ENCODE measurements at places on chromosomes 5 and 9.

GRCh38 chr9:33250458-33250995, 10.6 kb downstream of the SPINK4 start:
- DNase-seq: no peak

GRCh38 chr5:173573126-173573960, 43.1 kb downstream of the BOD1 start:
- DNase-seq: peak; percentile 19

GRCh38 chr9:32992595-32993238, 8.7 kb downstream of the APTX start:
- DNase-seq: no peak

- no peak for DNase-seq
Measured at GRCh38 chr5:33793276-33793675, 98.5 kb downstream of the ADAMTS12 start.

DNA sequence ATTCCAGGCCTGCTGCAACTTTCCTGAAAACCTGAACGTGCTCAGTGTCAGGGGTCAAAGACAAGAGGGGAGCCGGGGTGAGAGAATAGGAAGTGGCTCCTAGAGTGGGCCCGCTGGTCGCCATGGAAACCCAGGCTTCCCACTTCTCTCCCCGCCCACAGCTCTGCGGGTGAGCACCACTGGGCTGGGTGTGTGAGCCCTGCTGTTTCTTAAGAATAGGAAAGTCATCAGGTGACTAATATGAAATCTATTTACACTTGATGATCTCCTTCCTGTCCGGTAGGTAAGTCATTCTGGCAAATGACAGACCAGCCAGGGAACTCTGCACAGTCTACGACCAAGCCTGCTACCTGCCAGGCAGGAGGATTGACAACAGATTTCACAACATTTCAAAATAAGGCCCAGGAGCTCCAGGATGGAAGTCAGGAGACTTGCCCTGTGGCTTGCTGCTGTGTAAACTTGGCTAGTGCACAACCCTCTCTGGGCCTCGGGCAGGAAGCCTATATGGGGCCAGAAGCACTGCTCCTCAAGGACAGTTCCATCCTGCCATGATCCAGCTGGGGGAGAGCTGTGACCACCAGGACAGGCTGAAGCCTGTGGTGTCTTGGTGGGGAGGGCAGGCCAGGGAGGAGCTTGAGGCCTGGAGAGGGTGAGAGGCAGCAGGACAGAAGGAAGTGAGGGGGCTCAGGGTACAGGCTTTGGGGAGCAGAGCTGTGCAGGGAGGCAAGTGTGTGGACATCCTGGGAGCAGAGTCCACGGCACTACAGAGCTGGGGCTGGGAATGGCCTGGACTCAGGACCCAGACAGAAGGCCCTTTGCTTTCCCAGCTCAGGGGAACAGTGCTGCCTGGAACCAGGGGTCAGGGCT, 60.6 kb downstream of the SHB start:
- no peak for DNase-seq

GRCh38 chr5:6465831-6466790, 17.5 kb downstream of the UBE2QL1 start:
- DNase-seq: no peak

GRCh38 chr5:96258692-96259091, 174.4 kb downstream of the PCSK1 start:
- no peak for DNase-seq

DNA sequence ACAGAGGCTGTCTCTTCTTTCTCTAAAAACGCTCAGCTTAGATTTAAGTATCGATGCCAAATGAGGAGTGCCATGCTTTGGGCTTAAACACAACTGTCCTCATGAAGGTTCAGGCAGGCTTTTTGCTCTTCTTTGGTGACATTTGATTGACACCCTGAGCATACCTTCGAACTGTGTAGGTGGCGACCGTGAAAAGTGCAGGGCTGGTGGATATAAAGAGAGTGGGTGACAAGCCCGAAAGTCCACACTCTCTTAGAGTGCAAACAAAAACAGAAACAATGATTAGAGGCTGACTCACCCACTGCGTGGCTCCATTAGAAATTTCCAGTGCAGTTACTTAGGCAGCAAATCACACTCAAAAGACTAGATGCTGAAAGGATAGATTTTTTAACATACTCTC, 141.7 kb downstream of the SYK start:
- no peak for DNase-seq

DNA sequence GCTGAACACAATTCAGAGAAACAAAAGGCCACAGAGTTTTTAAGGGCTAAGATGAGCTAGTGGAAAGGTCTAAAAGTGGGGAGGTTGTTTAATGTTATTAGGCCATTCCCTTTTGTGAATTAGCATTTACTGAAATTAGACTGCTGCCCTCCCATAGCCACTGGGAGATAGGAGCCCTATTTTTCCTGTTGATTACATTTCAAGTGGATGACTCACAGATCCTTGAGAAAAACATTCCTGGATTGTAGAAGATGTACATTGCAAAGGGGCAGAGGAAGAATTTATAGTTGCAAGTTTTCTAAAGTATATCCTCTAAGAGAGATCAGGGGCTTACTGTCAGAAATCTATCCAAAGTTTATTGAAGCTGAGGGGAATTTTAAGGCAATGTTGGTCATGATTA, 367.1 kb upstream of the IZUMO3 start:
- DNase-seq: no peak

GRCh38 chr5:76607353-76607871, 15.8 kb downstream of the F2RL2 start:
- no peak for DNase-seq

DNA sequence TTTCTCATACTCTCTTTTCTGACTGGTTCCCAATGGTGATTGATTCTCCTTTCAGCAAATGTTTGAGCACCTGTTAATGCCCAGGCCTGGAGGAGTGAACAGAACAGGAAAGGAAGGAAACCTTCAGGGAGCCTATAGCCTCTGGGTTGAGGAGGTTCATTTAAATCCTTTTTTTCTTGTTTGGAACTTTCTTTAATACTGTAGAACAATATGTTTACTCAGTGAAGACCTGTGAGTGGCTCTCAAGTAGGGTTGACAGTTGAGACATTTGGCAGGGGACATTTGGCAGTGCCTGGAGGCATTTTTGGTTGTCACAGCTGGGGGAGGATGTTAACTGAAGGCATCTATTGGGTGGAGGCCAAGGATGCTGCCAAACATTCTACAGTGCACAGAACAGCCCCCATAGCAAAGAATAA, 6.1 kb upstream of the FAM120AOS start:
- DNase-seq: no peak

- no peak for DNase-seq
Measured at GRCh38 chr5:124772457-124773200, 26.2 kb upstream of the ZNF608 start.

DNA sequence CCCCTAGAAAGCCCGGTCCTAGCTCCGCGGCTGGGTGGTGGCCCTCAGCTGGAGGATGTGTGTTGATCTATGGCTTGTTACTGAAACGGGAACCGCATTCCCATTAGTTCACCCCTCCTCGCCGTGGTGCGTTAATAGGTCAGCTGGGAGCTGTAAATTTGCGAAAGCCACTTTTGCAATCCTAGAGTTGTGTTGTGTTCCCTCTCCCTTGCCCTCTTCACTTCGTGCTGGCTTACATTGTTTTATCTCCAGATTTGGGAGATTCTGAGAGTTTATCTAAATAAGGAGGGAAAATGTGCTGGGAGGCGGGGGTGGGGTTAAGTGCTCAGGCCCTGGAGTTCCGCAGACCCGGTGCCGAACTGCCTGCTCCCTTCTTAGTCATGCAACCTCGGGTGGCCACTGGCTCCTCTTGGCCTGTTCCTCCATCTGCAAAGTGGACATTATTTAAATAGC, 62.8 kb downstream of the HMCN2 start:
- DNase-seq: no peak

DNA sequence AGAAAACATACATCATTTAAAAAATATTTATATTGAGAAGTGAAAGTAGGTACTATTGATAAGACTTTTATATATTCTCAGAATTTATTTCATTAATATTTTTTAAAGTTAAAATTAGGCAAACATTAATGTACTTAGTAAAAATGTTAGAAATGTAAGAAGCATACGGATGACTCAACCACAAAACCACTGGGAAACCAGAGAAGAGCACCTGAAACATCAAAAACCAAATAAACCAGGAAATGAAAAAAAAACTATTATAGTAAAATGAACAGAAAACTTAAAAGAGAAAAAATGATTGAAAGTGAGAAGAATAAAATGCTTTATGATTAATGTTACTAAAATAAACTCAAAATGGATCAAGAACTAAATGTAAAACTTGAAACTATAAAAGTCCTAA, 233.2 kb upstream of the DAB2 start:
- DNase-seq: no peak

DNA sequence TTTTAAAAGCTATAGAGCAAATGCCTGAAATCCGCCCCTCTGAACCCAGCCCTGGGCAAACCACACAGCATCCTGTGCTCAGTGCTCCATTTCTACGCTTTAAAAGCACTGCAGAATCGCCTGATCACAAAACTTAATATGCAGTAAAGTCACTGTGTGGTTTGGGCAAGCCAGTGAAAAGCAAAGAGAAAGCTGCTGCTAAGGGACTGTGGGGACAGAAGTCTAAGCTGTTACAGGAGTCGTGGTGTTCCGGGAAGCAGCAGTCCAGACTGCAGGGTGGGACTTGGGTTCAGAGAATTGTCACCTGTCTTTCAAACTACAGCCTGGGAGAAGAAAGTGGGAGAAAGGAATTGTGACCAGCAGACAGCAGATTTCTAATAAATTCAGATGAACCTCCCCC, 8.2 kb downstream of the RAPGEF1 start:
- DNase-seq: no peak

- DNase-seq: no peak
Measured at GRCh38 chr5:110880413-110880812, 141.6 kb downstream of the SLC25A46 start.

DNA sequence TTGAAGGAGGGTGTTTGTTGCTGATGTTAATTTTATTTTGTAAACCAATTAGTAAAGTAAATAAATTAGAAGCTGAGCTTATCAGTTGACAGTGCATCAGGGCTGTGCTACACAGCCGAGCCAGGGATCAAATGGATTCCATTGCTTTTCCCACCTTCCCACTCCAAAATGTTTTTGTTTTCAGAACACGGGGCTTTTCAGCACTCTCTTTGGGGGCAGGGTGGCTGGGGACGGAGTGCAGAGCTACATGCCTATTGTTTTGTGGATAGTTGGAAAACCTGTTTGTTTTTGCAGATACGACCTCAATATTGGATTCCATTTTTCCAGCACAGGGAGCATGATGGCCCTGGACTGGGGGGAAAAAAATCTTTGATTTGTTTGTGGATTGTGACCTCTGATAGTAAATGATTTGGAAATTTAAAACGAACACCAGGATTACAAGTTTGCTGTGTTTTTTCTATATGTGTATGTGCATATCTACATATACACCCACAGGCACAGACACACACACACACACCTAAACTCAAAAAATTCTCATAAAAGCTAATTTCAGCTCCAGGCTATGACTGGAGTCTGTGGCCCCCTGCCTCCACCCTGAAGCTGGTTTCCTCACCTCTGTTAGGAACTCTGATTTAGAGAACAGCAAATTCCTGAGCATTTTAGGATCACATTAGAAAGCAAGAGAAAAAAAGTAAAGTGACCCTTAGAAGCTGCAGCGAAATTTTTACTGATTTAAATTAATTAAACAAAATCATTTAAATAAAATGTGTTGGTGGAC, 371.7 kb upstream of the IRX2 start:
- peak; percentile 12 for DNase-seq

GRCh38 chr9:87336407-87336806, 161.3 kb upstream of the DAPK1 start:
- DNase-seq: no peak

DNA sequence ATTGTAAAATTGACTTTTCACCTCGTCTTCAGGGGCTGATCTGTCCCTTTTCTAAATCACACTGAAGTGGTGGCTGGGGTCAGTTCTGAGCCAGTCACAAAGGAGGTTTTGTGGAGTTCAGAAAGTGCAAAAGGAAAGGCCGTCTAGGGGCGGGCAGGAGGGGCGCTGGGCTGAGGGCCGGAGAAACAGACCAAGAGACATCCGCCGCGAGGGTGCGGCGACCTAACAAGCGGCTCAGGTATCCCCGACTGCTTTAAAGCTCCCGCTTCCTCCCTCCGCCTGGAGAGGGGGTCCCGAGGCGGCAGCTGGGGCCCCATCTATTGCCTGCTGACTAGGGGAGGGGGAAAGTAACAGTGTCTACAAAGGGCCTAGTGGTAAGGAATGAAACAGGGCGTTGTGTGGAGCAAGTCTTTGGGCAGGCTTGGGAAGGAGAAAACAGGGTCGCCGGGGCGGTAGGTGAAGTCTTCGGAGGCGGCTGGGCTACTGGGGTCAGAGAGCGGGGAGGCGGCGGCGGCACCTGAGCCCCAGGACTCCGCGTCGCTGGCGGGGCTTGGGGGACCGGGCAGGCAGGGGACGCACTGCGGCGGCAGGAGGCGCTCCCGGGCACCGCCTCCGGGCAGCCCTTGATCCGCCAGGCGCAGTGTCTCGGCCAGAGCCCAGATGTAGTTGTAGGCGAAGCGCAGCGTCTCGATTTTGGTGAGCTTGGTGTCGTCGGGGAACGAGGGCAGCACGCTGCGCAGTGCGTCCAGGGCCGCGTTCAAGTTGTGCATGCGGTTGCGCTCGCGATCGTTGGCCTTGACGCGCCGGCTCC, 950 bp downstream of the NEUROG1 start:
- DNase-seq: no peak

DNA sequence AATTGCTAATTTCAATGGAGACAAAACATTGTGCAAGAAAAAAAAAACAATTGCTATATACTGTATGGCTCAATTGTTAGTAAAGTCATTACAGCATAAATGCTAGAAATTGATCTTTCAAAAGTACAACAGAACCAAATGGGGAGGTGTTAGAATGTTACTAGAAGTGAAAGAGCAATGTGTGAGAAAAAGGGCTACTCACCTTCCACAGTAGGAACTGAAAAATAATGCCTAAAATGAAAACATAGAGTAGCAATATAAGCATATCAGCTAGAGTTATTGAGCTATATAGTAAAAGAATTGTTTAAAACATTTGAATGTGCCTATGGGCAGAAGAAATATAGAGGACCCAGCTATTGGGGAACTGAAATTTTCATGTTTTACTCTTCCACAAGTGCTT, 10.9 kb upstream of the RXFP3 start:
- DNase-seq: no peak

DNA sequence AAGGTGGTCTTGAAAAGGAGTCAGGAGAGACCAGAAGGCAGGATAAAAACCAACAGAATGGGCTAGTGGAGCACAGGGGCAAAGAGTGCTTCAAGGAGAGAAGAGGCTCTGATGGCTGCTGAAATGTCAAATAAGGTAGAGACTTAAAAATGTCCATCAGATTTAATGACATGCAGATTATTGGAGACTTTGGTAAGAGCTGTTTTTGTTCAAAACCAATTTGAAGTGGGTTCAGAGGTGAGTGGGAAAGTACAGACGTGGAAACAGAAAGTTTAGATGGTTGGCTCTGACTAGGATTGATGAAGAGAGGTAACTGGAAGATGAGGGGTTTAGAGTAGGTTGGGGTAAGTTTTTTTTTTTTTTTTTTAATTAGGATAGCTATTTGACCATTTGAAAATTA, 14.1 kb downstream of the SLC25A46 start:
- DNase-seq: no peak

DNA sequence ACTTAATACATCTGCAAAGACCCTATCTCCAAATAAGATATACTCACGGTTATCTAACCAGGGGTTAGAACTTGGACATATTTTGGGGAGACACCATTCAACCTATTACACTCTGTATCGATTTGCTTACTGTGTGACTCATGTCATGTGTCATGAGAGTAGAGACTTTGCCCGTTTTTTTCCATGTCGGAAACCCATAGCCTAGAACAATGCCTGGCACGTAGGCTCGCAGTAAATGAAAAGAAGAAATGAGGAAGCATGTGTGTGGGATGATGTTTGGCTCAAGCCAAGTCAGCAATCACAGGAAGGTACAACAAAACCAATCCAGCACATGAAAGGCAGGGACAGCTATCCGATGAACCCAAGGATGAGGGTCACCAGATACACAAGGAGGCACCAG, 94.6 kb upstream of the DNAH5 start:
- no peak for DNase-seq

- no peak for DNase-seq
Measured at GRCh38 chr5:32563614-32564013, 21.7 kb upstream of the SUB1 start.
